Inflammatory macrophage (primary cell): ENCODE measurements at places on chromosomes 7 and 10.

DNA sequence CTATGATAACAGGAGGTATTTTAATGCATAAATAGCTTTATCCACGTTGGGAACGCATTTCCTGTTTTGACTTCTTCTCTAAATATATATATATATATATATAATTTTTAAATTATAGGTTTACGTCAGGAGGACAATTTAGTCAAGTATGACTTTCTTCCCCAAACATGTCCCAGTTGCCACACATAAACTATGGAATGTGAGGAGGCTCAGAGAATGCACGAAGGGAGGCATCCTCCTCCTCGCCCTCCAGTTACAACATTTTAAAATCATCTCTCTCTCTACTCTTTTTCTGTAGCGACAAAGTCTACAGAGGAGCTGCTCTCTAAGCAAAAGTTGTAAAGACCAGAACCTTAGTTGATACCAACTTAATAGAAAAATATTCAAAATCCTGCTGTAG lies 106.9 kb upstream of the LYZL1 start:
- DNase-seq: no peak

DNA sequence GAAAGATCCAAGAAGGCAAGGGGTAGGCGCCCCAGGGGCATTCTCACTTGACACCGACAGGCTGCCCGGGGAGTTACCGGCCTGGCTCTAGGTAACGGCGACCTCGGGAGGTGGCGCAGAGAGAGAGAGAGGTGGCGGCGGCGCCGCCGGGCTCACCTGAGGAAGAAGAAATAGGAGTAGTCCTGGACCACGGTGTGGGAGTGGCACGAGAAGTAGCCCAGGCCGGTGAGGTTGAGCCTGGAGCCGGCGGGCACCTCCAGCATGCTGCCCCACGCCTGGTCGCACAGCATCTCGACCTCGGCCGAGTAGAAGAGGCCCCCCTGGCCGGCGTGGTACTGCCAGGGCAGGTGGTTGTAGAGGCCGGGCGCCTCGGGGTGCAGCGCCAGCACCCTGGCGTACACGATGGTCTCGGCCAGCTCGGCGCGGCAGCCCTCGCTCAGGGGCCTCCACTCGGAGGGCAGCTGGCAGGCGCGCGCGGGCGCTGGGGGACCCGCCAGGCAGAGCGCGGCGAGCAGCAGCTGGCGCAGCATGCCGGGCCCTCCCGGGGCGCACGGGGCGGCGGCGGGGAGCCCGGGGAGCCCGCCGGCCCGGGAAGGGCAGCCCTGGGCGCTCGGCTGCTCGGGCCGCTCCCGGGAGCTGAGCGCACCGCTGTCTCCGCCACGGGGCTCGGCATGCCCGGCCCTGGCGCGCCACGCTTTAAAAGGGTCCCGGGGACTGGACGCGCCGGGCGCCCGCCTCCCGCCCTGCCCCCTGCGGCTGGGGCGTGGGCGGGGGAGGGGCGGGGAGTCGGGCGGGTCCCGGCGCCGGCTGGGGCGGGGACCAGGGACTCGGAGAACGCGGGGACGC lies at the start of gene CCDC3:
Gene CCDC3, minus strand, starts transcription at position 673 of the 846 bp plus-strand sequence. Its CDS starts 143 bp downstream, at position 530.
- no peak for DNase-seq

- no peak for DNase-seq
Measured at GRCh38 chr7:70098133-70098561, 499.9 kb downstream of the AUTS2 start.

DNA sequence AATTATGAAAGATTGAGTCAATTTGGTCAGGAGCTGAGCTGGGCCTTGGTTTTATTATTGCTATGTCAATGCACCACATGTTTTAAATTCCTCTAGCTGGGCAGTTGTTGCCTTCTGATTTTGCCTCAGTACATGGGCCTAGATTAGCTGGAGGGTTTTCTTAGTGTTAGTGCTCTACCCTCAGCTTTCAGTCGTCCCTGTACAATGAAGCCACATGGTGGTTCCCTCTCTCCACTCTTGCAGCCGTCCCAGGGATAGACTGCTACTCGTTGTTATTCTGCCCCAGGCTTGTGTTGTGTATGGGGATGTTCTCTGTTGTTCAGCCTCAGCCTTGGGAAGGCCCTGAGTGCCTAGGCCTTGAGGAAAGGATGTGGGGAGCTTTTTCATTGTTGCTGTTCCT lies 37.0 kb downstream of the NHLRC2 start:
- DNase-seq: no peak

DNA sequence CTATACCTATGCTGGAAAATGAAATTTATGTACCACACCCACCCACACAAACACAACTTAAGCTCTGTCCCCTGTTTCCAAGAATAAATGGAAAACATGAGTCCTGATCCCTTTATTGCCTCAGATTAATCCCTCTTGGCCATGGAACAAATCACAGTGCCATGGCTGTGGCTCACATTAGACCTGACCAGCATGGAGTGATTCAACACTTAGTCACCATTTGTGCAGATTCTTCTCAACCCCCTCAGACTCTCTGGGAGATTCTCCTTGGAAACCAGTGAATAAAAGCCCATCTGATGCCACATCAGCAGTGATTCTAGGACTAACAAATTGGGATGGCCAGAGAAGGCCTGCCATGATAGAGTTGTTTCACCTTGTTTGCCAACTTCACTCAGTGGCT lies 204.4 kb upstream of the TMEM72 start:
- no peak for DNase-seq

DNA sequence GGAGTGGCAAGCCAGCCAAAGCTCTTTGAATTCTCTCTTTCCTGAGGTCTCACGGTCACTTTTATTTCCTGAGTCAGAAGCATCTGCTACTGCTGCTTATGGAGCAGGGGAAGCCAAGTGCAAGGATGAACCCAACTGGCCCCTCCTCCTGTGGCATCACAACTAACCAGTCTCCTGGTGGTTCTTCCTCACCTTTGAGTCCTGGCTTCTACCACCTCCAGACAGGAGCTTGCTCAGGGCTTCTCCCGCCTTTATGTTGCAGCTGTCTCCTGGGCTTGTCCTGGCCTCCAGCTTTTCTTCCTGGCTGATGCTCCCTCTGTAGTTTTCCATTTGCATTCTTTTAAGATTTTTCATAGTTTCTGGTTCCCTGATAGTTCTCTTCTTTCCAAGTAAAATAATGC lies 349.7 kb upstream of the NRP1 start:
- DNase-seq: no peak

GRCh38 chr10:114665873-114666272 lies 7.8 kb upstream of the ABLIM1 start:
- no peak for DNase-seq
